Osteocyte (in vitro differentiated cells): ENCODE measurements at places on chromosomes 13 and 19.

DNA sequence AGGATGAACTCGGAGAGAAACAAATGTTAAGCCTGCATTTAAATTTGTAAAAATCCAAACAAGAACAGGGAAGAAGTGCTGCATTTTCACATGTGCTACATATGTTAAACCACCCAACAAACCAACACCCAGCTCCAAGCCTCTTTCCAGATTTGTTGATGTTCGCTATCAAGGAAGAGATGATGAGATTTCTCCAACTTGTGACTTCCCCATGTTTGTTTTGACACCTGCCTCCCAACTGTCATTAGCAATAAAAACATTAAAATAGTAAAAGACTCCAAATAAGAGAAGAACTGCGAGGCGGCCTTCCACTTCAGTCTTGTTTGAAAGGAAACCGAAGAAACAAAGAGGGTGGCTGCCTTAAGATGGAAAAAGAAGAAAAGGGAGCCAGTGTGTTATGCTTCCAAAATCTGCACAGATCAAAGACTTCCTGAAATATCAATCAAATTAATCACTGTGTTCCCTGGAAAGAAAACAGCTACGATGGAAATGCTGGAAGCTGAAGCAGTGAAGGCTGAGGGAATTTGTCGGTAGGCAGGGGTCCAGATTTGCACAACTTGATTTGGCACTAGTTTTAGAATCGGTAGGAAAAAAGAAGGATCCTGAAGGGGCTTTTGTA is 14.0 kb upstream of the GGACT start:
- DNase-seq: no peak

GRCh38 chr13:66425741-66426140 is 804.4 kb downstream of the PCDH9 start:
- no peak for DNase-seq

- DNase-seq: no peak
These were observed 3.1 kb downstream of the ADAMTS10 start for GRCh38 chr19:8607386-8607785.

GRCh38 chr19:14150770-14151661 is 14.6 kb upstream of the ASF1B start:
- DNase-seq: no peak

- DNase-seq: no peak
These were observed 60.0 kb upstream of the SPRY2 start for GRCh38 chr13:80400865-80401426.

DNA sequence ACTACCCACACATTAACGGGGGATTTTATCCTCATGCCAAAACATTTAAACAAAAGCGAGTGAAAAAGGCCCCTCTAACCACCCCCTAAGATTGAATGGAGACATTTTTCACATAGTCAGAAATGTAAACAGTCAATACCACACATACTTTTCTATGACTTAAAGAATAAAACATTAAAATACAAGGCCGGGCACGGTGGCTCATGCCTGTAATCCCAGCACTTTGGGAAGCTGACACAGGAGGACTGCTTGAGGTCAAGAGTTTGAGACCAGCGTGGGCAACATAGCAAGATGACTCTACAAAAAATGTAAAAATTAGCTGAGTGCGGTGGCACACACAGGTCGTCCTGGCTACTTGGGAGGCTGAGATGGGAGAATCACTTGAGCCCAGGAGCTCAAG is 47.3 kb downstream of the MPHOSPH8 start:
- DNase-seq: no peak

DNA sequence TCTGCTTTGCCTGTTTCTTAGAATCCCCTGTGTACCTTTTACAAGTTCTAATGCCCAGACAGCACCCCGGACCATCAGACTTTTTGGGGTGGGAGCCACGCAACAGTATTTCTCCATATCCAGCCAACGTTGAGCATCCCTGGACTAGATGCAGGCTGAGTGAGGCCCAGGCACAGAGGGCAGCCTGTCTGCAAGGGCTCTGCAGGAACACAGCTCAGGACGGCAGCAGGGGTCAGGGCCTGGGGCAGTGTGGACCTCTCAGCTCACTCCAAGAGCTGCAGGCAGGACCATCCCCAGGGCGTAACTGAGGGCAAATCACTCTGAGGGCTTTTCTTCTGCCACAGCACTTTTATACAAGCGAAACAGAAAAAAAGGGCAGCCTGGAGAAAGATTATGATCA is 95.8 kb downstream of the DNAJC15 start:
- DNase-seq: no peak

GRCh38 chr13:60226507-60226906 is 62.8 kb upstream of the DIAPH3 start:
- no peak for DNase-seq

DNA sequence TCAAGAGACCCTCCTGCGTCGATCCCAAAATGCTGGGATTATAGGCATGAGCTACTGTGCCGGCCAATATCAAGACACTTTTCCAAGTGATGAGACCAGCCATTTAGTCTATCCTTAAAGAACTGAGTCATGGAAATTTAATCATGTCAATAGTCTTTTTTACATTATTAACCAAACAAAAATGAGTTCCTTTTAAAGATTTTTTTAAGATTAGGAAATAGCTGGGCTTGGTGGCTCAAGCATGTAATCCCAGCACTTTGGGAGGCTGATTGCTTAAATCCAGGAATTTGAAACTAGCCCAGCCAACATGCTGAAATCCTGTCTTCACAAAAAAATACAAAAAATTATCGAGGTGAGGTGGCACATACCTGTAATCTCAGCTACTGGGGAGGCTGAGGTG is 16.7 kb upstream of the ZNF564 start:
- DNase-seq: peak; percentile 3

GRCh38 chr13:49206641-49207040 is 13.5 kb upstream of the MLNR start:
- DNase-seq: no peak

DNA sequence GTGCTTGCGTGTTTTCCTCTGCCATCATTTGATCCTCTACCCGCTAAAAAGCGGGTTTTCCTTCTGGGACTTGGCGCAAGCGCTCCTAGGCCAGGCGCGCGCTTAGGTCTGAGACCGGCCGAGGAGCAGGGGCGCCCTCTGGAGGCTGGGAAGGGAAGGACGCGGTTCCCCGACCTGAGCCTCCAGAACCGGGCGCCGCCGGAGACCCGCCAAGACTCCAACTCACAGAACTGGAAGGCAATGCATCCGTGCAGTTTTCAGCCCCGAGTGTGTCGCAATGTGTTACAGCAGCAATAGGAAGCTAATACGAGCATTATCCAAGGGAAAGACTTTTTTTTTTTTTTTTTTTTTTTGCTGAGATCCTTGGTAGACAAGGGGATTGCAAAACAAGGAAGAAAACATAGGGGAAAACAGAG is 190.9 kb downstream of the COL4A1 start:
- DNase-seq: peak; percentile 90

- DNase-seq: no peak
These were observed 116.9 kb downstream of the ABCC4 start for GRCh38 chr13:95184317-95184716.

- DNase-seq: no peak
These were observed 737.5 kb upstream of the SLITRK5 start for GRCh38 chr13:86933676-86934075.

DNA sequence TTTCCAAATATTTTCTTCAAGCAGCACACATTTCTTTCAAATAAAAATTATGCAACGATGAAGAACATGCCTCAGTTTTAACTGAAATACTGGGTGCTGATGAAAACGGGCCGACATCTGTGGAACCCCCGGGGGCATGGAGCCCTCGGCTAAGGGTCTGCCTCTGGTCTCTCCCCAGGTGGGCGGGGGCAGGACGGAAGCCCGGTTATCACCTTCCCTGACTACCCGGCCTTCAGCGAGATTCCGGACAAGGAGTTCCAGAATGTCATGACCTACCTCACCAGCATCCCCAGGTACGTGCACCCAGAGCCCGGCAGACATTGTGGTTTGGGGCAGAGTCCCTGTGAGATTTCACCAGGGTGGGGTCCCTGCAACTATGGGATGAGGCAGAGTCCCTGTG is 55.5 kb downstream of the MCF2L start:
- DNase-seq: no peak

- DNase-seq: no peak
These were observed at the start of gene ARHGAP35 for GRCh38 chr19:46860846-46861690. Gene ARHGAP35 (plus strand): TSS chr19:46860997. CDS start chr19:46918676, 57,679 bp downstream.

- DNase-seq: no peak
These were observed 1.6 kb upstream of the ADAMTS10 start for GRCh38 chr19:8611877-8612806.

DNA sequence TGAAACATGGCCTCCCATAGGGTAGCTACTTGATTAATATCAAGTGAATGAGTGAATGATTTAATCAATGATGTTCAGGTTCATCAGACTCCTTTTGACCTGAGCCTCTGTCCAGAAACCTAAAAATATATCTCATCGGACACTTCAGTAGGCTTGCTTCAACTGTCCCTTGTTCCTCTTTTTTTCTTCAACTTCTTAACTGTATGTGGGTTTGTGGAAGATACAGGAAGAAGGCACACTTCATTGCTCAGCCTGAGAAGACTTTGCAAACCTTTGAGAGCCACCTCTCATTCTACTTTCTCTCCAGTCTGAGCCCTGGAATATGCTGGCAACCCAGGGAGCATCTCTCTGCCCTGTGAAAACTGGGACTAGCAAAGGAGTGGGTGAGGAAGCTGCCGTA is 557.0 kb downstream of the FGF9 start:
- DNase-seq: no peak

DNA sequence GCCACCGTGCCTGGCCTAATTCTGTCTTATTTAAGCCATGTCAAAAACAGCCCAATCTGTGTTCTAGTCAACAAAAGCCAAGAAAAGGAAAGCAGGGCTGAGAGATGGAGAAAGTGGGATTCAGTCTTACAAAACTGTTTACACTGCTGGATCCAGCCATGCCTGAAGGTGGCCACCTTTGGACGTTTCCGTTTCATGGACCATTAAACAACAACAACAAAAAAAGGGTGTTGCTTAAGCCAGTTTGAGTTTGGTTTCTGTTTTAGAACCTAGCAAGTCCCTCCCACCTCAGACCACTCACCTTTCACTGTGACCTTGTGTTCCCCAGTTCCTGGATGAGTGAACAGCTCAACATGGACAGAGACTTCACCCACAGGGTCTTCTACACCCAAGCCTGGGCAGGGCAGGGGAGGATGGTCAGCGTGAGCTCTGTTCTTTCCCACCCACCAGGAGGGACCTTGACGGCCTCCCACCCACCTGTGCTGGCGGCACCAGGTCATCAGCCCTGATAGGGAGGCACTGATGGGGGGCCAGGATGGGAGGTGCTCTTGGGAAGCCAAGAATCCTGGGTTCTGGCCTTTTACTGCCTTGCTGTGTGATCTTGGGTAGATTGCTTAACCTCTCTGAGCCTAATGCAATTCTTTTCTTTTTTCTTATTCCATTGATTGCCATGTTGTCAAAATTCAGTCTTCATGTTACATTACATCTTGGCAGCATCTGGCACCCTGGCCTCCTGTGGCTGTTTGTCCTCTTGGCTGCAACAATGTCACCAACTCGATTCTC is 56.2 kb downstream of the COLGALT1 start:
- no peak for DNase-seq

- DNase-seq: peak; percentile 93
These were observed 3.4 kb upstream of the PRAM1 start for GRCh38 chr19:8505680-8506401.

- no peak for DNase-seq
These were observed 391.0 kb downstream of the LMO7 start for GRCh38 chr13:76027131-76027530.

DNA sequence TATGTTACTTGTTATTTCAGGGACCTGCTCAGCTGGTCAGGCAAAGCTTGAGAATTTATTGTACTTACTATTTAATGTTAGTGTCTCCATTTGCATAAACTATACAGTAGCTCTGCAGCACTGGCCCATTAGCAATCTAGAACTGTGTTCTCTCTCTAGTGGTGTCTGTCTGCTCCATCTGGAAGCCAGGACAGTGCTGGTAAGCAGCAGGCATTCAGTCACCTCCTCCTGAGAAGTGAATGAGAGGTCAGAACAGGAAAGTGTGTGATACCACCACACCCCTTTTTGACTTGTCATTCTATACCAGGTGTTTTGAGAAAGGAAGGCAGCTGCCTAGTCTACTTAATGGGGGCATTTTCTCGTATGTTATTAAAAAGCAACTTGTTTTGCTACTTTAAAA is 3.9 kb downstream of the COG3 start:
- no peak for DNase-seq

DNA sequence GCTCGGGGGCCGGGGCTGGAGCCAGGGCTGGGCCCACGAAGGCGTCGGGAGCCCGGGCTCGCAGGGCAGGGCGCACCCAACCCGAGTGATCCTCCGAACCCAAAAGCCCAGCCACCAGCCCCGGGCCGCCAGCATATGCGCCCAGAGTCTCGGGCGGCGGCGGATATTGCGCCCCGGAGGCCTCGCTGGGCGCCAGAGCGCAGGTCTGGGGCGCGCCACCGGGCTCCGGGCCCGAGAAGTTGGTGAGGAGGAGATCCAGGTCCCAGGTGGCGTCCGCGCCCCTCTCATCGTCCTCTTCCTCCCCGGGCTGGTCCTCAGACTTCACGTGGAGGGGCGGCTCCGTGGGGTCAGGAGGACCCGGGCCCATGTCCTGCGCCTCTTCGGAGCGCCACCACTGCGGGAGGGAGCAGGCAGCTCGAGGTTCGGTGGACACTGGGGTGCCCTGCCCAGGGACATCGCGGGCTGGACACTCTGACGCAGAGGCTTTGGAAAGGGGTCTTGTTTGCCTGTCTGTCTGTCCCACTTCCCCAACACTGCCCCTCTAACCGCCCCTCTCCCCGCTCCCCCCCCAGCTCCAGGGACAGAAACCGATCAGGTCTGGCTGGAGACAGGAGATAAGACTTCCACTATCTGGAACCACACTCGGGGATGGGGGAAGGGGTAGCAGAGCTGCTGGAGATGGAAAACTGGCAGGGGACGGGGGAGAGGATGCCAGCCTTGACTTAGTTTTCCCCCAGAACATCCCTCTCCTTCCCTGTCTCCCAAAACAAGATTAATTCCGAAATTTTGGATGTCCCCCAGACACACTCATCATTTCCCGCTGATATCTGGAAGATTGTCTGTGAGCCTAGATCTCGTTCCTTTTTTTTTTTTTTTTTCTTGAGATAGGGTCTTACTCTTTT is 1.0 kb downstream of the KLF1 start:
- DNase-seq: no peak

GRCh38 chr13:112902669-112903068 is 66.3 kb upstream of the MCF2L start:
- no peak for DNase-seq

- no peak for DNase-seq
These were observed 226.1 kb downstream of the RFC3 start for GRCh38 chr13:34044041-34044440.

DNA sequence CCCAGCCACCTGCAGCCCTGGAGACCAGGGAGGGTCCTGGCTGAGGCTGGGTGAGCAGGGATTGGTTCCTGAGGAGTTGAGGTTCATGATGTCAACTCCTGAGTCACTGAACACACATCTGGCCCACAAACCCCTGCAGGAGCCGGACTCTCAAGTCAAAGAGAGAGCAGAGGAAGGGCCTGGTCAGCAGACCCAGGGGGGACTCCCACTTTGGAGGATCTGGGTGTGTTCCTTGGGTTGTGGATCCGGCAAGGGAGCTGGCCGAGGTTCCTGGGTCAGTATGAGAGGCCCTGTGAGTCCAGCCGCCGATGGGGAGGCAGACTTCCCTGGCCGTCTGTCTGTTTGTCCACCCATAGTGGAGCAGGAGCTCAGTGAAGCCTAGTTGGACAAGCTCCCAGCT is 4.0 kb downstream of the SLC7A10 start:
- DNase-seq: no peak
